ENCODE measurements at places on chromosomes 4 and X. TPM values are rescaled to one million over a fixed set of nuclear protein-coding genes. Genes with fewer than 3 reads are reported as not detected.

DNA sequence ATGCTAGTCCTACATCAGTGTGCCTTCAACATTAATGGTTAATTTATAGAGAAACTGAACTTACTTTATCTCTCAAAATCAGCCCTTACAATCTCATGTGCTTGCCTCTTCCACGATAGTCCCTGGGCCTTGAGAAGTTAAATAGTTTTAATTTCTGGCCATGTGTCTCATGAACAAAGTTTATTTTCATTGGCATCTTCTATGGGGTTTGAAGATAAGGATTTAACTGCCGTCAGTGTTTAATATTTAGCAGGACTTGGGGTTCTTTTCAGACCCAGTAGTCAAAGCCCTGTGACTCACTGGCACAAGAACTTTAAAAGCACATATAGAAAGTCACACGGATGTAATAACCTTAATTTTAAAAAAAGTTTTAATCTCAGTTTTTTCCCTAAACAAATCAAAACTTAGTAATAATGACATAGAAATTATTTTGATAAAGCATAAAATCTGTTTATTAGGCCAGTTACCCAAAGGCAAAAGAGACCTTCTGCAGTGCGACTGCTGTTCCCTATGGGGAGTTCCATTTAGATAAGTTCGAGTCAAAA is 10.1 kb upstream of the MPP1 start:
- no peak for DNase-seq

DNA sequence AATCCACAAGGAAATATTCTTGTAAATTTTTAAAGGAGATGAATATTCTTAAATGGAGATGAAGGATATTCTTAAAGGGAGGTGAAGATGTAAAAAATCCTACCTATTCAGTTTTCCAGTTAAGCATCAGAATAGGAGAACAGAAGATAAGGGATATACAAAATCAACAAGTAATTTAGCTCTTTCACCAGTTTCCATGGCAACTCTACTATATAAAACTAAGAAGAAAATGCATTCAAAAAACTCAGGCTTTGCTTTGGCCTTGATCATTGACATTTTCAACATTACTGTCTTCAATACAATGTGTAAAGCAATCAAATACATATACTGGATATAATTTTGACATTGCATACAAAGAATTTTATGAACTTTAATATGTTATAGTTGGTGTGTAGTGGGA is 622.7 kb upstream of the GRID2 start:
- DNase-seq, result no peak

DNA sequence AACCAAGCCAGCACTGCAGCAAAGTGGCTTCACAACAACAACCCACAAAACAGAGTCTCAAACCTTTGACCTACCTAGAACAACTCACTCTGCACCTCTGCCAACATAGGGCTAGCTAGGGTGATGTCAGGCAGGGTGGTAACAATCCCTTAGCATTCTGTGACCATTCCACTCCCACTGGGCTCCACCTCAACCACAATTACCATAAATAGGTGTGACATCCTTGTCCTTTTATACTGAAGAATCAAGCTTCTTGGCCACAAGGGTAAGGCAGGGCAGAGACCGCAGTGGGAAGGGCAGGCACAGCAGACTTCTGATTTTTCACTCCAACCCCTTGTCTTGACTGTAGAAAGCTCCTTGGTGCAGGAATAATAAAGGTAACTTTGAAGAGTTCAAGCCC is 795.4 kb upstream of the DIAPH2 start:
- no peak for DNase-seq

DNA sequence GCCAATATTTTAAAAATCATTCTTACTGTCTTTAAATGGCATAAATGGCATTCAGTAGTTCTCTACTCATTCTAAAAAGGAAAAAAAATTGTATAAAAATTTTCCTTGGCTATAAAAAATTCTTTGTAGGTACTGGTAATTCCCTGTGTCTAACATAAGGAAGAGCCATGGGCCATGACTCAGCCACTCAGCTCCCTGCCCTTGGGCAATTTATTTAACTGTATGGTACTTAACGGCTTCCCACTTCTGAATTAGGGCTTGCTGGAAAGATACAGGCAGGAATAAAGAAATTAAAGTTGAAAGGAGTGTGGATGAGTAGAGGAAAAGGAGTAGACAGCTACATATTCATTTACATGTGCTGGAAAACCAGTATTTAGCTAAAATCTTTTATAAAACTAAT is 30.6 kb downstream of the ABHD18 start:
- DNase-seq, result no peak

DNA sequence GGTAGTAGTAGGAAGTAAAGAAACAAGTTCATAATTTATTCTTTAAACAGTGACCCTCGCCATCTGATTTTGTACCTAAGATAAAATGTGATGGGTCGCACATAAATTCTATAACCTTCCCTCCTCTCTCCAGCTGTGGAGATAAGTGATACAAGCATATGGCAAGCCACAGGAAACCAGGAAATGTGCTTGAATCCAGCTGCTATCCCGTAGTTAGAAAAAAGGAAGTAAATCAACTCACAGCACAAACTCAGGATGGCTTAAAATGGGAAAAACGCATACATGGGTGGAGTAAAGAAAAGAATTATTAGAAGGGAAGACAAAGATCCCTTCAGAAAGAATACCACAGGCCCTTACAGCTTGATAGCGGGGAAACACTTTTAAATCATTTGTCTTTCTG is 78.2 kb downstream of the ZNF827 start:
- no peak for DNase-seq

DNA sequence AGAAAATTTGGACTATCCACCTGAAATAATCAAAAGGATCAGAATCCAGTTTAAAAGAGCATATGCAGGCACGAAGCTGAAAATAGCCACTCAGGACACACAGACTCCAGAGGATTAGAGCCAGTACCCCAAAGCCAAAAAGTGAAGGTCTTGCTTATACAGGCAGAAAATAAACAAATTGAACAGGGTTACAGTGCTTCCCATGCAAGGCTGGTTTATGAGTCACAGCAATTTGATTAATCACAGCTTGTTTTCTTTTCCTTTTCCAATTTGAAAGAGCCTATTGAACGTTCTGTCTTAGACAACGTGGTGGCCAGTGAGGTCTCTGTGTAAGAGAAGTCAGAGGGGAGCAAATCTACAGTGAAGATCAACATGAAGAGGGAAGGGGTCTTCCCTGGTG is 10.2 kb downstream of the HGFAC start:
- DNase-seq, result no peak

DNA sequence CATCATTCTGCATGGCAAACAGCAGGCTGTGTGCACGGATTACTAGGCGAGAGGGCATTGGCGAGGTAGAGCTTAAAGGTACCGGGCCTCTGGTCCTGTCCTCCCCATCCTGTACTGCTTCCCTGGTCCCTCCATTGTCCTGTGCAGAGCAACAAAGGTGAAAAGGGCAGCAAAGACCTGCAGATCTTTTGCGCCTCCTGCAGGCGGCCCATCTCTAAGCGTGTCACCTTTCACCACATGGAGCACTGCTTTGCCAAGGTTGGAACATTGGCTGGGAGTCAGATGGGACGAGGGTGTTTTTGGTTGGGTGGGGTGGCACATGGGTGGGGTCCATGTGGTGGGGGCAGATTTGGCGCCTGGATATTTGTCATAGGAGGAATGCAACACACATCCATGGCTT is 64.7 kb upstream of the UXT start:
- DNase-seq, result no peak

GRCh38 chrX:22912616-22913015 is 87.1 kb upstream of the DDX53 start:
- no peak for DNase-seq

DNA sequence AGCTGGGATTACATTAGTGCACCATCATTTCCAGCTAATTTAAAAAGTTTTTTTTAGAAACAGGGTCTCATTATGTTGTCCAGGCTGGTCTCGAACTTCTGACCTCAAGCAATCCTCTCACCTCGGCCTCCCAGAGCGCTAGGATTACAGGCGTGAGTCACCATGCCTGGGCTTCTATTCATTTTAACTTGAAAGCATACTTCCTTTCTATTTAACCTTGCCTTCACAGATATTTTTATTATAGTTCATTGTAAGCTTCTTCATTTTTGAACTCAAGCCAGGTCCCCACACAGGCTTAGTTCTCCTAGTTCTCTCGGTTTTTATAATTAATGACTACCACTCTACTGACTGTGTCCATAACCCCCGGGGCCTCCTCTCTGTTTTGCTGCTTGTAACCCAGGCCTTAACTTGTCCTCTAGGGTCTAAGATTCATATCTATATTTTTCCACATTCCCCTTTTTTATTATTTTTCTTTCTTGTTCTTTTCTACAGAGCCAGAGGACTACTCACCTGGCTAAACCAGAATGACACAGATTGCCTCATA is 50.7 kb downstream of the SNX12 start:
- DNase-seq, result no peak

DNA sequence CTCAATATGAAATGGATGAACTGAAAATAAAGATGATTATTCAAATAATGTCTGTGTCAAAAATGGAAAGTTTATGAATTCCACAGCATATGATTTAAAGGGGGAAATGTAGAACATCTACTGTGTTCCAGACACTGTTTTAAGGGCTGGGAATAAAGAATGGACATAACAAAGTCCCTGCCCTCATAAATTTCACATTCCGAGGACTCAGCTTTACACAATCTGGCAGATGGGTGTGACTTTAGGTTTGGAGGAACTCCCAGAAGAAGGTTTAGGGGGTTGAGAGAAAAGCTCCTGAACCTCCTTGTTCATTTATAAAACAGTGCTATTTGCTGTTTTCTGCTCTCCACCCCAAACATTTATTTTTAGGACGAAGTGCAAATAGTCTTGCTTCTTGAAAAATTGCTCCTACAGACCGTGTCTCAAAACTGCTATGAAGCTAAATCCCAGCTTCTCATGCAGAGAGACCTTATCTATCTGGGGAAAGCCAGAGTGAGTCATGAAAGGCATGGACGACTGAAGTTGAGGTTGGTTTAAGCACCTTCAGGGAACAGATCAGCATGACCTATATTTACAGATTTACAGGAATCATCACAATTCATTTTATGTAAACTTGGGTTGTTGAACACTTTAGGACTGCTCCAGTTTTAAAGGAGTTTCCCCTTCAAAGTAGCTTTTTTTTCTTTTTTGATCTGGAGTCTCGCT is 184.3 kb downstream of the HS6ST2 start:
- no peak for DNase-seq

- DNase-seq, result no peak
Observed at GRCh38 chr4:109378076-109378475, 55.5 kb upstream of the SEC24B start.

DNA sequence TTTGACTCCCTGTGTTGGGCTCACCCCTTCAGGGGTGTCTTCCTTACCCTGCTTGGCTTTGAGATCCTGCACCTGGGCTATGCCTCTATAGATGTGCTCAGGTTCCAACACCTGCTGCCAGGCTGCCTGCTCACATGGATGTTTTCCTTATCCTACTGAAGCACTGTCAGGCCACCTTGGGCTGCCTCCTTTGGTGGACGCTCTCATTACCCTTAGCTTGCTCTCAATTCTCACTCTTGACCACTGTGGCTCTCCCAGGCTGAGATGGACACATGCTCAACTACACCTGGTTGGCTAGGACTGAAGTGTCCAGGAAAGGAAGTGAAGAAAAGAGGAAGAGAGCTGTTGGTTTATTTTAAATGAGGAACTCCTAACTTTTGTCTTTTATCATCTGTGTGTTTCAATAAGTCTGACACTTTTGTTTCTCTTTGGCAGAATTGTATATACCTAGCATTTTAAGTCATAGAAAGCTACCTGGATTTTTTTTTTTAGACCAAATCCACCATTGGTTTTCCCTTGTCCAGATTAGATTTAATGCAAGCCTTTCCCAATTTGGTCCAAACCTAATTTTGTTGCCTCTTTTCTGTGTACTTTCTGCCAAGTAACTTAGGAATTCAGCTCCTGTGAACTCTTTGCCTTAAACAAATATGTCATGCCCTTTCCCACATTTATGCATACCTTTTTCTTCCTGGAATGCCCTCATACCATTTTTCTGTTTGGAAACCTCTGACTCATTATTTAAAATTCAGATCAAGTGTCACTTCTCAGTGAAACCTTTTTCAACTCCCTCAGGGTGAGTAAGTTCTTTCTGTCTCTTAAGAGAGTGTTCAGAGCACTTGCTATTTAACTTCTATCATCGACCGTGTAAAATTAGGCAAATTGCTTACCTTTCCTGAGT is 175.8 kb downstream of the GC start:
- no peak for DNase-seq

- DNase-seq, result no peak
Observed at GRCh38 chr4:54414545-54414944, 185.5 kb downstream of the PDGFRA start.

DNA sequence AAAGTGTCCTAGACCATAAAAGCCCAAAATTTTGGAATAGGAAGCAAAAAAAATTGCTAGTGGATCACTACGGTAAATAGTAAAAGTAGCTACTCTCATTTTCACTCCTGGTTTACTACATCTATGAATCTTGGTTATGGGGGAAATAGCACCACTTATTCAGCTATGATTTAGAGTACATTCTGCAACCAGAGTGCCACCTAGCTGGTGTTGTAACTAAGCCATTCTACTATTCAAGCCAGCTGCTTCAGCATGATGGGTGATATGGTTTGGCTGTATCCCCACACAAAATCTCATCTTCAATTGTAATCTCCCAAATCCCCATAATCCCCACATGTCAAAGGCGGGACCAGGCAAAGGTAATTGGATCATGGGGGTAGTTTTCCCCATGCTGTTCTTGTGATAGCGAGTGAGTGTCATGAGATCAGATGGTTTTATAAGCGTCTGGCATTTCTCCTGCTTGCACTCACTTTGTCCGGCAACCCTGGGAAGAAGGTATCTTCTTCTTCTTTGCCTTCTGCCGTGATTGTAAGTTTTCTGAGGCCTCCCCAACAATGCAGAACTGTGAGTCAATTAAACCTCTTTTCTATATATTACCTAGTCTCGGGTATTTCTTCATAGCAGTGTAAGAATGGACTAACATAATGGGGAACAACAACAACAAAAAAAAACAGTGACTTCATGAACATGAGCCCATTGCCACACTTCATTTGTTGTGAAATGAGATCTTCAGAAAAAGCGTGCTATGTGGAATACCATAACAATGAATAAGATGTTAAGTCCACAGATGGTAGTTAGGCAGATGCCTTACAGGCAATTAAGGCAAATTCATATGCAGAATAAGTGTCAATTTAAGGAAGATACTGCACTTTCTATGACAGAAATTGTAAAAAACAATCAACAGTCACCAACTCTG is 280.1 kb downstream of the PABPC4L start:
- DNase-seq, result no peak

DNA sequence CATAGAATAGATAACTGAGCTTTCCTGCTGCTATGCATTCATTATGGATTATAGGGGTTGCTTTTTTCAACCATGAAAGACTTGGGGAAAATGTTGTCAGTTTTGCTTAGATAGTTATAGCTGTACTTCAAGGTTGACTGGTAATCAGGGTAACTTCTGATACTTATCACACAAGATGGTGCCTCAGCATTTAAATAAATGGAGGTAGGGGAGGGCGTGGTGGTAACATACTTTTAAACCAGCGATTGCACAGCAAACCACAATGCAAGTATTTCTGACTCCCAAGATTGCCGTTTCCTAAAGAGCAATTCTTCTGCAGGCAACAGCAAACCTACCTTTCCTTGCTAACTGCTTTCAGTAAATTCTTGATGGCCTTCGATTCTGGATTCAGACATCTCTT is 1.3 kb downstream of the CXCL10 start:
- no peak for DNase-seq

USP9X gene
- total RNA-seq, result 66.4 TPM

USP26 gene
- total RNA-seq, result not detected

ZNF630 gene
- total RNA-seq, result 2.2 TPM

ABCG2 gene
- 2.4 TPM for total RNA-seq

TEX13B gene
- not detected for total RNA-seq

RNF150 gene
- 55.7 TPM for total RNA-seq

CNGA1 gene
- total RNA-seq, result 0.63 TPM

FAM47A gene
- total RNA-seq, result not detected

Data from heart left ventricle (tissue), 16 donors.